ENCODE measurements at places on chromosomes 6 and 20. TPM values are rescaled to one million over a fixed set of nuclear protein-coding genes. Genes with fewer than 3 reads are reported as not detected.

- no peaks in the 10 kb centered on the region for H3K4me1 ChIP-seq
- H3K27me3 ChIP-seq = no peaks in the 10 kb centered on the region
- DNase-seq = no peak
Observed at GRCh38 chr20:9353916-9354276, 160.5 kb upstream of the LAMP5 start.

DNA sequence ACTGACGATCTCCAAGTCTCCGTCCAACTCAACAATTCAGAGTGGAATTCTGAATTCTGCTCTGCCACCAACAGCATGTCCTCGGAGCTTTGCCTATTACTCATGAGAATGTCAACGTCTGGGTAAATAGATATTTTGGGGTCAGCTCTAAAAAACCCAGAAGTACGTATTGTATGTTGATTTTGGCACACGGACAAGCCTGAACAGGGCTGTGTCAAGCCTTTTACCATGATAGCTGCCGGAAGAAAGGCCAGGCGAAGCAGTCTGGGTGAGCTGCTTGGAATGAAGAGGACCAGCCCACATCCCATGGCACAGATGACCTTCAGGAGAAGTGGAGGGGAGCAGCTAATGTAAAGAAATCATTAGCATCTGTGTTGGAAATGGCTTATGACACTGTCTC is 88.0 kb upstream of the JAG1 start:
- H3K4me3 ChIP-seq = no peak overlapping the region
- DNase-seq = no peak
- no peak overlapping the region for H3K27ac ChIP-seq
- no peaks in the 10 kb centered on the region for H3K4me1 ChIP-seq

GRCh38 chr6:2643130-2643529 is 107.6 kb downstream of the MYLK4 start:
- H3K4me1 ChIP-seq = no peaks in the 10 kb centered on the region
- H3K27me3 ChIP-seq = peaks cover 66% of the 10 kb centered on the region
- no peak for DNase-seq
- no peak overlapping the region for H3K4me3 ChIP-seq
- no peaks in the 10 kb centered on the region for H3K36me3 ChIP-seq

DNA sequence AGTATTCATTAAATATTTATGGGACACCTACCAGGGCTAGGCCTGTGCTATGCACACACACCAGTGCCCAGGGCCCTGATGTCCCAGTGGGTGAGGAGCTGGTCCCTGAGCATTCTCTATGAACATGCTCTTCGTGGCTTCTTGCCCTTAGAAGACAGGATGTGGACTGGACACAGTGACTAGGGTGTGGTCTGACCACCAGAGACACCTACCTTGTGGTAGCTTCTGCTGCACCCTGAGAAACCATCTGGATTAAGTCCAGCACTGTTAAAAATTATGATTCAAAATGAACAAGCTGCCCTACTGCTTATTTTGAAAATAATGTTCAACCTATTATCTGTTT is 112.9 kb upstream of the RPS6KA2 start:
- no peak overlapping the region for H3K4me3 ChIP-seq
- DNase-seq = no peak
- H3K27me3 ChIP-seq = no peaks in the 10 kb centered on the region
- H3K4me1 ChIP-seq = no peaks in the 10 kb centered on the region
- no peak overlapping the region for H3K27ac ChIP-seq

GRCh38 chr6:21663966-21664313 is 70.4 kb downstream of the SOX4 start:
- peak overlapping the region; percentile 11 for H3K4me3 ChIP-seq
- peaks cover 6% of the 10 kb centered on the region for H3K36me3 ChIP-seq
- peaks cover 29% of the 10 kb centered on the region for H3K4me1 ChIP-seq

DNA sequence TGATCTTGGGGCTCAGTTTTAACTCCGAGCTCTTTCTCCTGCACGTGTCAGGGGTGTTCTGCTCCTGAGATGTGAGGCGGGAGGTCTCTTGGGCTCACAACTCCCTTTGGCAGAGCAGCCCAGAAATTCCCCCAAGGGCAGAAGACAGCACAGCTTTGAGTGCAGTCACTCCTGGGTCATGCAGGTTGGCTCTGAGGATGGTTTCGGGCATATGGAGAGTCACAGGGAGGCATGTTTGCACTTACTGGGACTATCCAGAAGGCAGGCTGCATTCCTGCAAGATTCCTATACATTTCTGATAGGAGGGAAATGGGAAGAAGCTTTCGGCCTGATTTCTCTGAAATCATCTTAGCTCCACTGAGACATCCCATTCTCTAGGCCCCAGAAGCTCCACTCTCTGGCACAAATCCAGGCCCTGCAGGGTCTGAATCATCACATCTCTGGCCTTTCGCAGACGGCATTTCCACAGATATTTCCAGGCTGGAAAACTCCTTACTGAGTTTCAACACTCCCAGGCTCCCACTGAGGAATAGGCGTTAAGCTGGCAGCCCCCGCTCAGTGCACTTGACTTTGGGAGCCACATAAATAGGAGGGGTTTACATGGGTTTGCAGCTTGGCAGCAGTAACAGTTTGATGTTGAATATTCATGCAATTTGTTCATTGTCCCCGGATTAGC is 39.7 kb downstream of the AGPAT4 start:
- no peak overlapping the region for H3K27ac ChIP-seq
- DNase-seq = no peak
- H3K36me3 ChIP-seq = peaks cover 5% of the 10 kb centered on the region
- H3K27me3 ChIP-seq = no peaks in the 10 kb centered on the region
- H3K4me1 ChIP-seq = no peaks in the 10 kb centered on the region

- no peak overlapping the region for H3K4me3 ChIP-seq
- no peaks in the 10 kb centered on the region for H3K27me3 ChIP-seq
- H3K36me3 ChIP-seq = no peaks in the 10 kb centered on the region
- H3K4me1 ChIP-seq = no peaks in the 10 kb centered on the region
- H3K27ac ChIP-seq = no peak overlapping the region
Observed at GRCh38 chr6:17212546-17213371, 68.4 kb upstream of the RBM24 start.

Gene PRR18
- total RNA-seq = not detected

Gene GPX5
- total RNA-seq = not detected

Gene RNF39
- total RNA-seq = not detected

Gene GJA10
- total RNA-seq = not detected

All from naive thymus-derived CD8-positive, alpha-beta T cell (primary cell).